A549 treated with Mapracorat at 1 μM for 4 hours (cell line): ENCODE measurements at places on chromosomes 5 and 9. TPM values are rescaled to one million over a fixed set of nuclear protein-coding genes. Genes with fewer than 3 reads are reported as not detected.

AQP7 gene
- total RNA-seq, result 0.27 to 0.59 TPM (median 0.34 TPM) in 5 replicates

TGFBR1 gene
- 49.1 to 91.7 TPM (median 71.6 TPM) in 5 replicates for total RNA-seq

SAXO1 gene
- not detected in 5 replicates for total RNA-seq

ZMAT2 gene
- 80.7 to 116 TPM (median 88.0 TPM) in 5 replicates for total RNA-seq

AJM1 gene
- 3.3 to 4.7 TPM (median 4.6 TPM) in 5 replicates for total RNA-seq

TSSK1B gene
- total RNA-seq, result not detected in 5 replicates
